ENCODE measurements at places on chromosomes 4 and X. TPM values are rescaled to one million over a fixed set of nuclear protein-coding genes. Genes with fewer than 3 reads are reported as not detected.

- DNase-seq, result no peak
Observed at GRCh38 chrX:150298841-150299551, 64.1 kb upstream of the MAMLD1 start.

GRK4 gene
- polyA plus RNA-seq, result 1.0 TPM

MSX1 gene
- polyA plus RNA-seq, result 0.15 TPM

DNA sequence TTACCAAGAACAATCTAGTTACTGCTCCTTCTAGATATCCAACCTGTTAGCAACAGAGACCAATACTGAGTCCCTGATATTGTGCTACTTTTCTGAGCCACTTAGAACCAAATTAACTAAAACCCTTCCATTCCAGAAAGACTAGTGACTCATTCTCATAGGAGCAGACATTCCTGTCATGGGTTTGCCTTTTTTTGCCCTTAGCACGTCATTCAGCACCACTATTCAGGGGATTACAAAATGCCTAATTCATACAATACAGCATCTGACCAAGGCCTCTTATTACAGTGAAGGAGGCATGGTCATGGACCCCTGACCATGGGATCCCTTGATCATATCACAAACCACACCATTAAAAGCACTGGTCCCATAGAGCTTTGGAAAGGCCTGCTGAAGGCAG, 123.8 kb upstream of the CXCL13 start:
- no peak for DNase-seq

SYNPO2 gene
- 4.2 TPM for polyA plus RNA-seq

SPACA5 gene
- polyA plus RNA-seq, result not detected

PAGE1 gene
- polyA plus RNA-seq, result not detected

DNA sequence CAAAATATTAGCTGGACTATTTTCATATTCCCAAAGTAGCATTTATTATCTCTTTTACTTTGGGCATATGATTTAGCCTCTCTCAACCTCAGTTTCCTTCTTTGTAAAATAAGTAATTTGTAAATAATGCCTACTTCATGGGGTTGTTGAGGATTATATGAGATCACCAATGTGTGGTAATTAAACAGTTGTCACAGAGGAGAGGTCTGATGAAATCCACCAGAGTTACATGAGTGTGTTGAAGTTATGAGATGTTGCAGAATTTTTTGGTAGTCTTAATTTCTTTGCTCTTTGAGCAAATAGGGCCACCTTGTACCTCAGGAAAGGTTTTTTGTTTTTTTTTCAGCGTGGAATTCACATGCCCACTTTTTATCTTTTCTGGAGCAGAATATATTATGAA, 1.4 kb downstream of the COX7B start:
- no peak for DNase-seq

GRCh38 chr4:69707807-69708206, 52.6 kb downstream of the SULT1B1 start:
- no peak for DNase-seq

DNA sequence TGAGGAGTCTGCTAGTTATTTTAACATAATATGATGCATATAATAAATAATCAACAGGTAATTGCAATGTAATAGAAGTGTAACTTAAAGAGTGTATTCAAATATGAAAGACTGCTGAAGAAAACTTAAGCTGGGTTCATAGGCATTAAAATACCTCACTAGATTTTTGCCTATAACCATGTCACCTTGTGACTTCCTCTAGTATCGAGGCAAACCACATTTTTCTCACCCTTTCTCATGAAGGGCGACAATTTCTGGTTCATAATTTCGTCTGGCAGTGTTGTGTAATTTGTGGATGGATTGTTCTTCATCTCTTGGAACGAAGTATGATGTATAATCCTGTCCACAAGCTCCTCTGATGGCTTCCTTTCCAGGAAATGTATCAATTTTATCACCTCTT, 16.0 kb downstream of the SULT1E1 start:
- no peak for DNase-seq

DNA sequence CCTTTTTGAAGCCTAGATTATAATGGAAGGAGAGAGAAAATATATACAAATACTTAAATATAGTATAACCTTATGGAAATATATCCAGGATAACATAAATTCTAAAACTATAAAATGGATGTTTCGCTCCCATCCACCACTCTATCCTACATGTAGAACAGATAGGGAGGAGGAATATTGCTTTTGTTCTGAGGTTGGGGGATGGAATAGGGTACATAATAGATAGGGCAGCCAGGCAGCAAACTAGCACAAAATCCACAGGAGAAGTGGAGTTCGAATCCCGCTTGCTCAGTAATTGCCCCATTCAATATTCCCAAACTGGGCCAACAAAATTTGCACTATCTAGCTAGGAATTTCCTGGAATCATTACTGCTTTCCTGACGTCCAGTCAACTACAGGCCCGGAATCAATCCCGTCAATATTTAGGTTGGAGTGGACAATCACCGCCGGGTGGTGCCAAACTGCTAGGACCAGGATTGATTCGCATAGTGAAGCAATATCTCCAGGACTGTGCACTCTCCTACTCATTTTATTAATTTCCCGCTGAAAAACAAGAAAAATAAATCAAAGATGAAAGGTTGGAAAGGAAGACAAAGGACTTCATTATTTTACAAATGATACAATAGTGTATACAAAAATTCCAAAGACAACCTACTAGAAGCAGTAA, 40.4 kb upstream of the PAPSS1 start:
- DNase-seq, result no peak

USP9X gene
- 13.4 TPM for polyA plus RNA-seq

PRR27 gene
- not detected for polyA plus RNA-seq

GRCh38 chr4:121738780-121739535, 26.0 kb downstream of the SMIM43 start:
- DNase-seq, result no peak

HSFX4 gene
- not detected for polyA plus RNA-seq

DNA sequence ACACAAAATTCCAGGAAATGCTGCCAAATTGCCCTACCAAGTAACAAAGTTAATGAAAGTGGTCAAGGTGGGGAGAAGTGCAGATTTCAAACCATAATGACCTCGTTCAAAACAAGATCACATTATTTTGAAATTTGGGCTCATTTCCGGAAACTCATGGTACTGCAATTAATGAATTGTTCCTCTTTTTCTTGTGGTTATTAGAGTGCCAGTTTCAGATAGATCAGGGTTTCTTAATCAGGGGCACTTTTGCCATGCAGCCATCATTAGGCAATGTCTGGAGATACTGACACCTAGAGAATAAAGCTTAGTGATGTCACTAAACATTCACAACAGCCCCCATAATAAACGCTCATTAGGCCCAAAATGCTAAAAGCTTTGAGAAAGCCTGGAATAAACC, 381.5 kb upstream of the GALNT7 start:
- DNase-seq, result no peak
